Stimulated activated CD8-positive, alpha-beta memory T cell treated with anti-CD3 and anti-CD28 coated beads, Interleukin-7, amount 100 ng/mL, for 24 hours (primary cell): ENCODE measurements at places on chromosomes 6 and 20.

DNA sequence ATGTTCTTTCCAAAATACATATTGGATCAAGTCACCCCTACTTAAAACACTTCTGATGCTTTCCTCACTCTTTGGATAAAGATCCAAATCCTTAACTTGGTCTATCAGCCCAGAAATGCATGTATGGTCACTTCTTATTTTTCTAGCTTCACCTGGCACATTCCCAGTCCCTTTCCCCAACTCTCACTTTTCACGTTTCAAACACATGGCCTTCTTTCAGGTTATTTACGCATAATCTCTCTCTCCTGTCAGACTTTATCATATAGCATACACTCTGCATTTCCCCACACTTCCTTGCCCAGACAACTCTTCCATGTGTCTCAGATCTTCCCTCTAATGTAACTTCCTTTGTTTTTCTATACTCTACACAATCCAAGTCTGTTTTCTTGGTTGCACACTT lies 12.8 kb downstream of the PHIP start:
- DNase-seq, result no peak

DNA sequence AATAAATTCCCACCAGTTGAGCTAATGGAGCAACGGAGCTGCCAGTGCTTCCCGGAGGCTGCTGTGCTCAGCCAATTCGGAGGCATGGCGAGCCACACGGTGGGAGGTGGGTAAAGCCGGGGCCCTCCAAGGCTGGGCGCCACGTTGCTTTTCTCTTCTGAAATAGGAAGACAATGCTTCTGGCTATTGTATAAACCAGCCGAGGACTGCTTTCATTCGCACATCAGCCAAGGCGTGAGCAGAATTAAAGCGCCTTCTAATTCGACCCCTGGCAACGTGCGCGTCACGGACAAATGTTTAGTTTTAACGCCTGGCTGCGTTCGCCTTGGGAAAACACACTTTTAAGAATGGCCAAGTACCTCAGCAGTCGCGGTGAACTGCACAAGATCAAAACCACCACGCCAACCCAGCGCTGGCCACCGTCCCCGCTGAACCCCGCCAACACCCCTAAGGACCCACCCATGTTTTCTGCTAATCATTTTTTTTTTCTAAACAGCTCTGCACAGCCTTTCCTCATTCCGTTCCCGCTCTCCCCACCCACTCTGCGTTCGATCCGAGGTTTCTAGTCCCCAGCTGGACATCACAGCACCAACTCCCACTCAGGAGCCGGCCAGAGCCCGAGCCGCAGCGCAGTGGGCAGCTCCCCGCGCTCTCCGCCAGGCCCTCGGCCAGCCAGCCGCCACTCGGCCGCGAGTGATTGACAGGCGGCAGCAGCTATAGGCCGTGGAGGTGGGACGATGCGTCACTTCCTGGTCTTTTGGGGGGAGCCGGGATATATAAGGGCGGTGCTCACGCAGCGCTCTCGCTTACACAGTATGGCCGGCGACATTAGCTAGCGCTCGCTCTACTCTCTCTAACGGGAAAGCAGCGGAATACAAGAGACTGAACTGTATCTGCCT lies at the start of gene AMD1:
TSS of gene AMD1 (plus strand) at position 805 of the 899 bp plus-strand sequence. CDS start 321 bp downstream, outside the sequence.
- DNase-seq, result peak; percentile 87

DNA sequence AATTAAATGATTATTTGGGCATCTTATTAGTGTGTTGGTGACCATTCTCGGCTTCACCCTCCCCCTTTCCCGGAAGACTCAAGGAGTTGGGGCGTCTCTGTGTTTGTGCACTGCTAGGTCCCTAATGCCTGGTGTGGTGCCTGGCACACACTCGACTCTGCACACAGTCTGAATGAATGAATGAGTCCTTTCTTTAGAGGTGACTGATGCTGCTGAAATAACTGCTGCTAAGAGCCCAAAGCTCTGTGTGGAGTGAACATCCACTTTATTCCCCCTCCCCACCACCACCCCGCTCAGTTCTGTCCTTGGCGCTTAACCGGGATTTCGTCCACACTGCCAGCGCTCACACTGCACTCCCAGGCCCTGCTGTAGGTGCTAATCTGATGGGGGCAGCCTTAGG lies 1.2 kb upstream of the PHACTR3 start:
- DNase-seq, result no peak

DNA sequence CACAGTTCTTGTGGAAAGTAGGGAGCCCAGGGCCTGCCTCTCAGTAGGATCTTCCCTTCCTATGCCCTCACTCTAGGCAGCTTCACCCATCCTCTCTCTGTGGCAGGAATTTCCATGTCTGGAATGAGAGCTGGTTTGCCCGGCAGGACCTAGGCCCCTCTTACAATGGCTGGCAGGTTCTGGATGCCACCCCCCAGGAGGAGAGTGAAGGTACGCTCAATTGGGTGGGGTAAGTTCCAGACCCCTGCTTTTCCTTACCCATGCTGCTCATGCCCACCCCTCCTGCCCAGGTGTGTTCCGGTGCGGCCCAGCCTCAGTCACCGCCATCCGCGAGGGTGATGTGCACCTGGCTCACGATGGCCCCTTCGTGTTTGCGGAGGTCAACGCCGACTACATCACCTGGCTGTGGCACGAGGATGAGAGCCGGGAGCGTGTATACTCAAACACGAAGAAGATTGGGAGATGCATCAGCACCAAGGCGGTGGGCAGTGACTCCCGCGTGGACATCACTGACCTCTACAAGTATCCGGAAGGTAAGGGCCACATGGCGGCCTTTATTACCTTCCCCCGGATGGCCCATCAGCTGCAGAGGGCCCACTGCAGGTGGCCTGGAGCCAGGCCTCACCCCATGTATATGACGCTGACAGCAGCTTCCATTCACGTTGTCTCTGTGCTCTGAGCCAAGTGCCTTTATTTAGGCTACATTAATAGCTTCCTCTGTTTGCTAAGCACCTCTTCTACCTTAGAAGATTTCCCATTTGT lies 22.8 kb downstream of the TGM6 start:
- DNase-seq, result no peak

DNA sequence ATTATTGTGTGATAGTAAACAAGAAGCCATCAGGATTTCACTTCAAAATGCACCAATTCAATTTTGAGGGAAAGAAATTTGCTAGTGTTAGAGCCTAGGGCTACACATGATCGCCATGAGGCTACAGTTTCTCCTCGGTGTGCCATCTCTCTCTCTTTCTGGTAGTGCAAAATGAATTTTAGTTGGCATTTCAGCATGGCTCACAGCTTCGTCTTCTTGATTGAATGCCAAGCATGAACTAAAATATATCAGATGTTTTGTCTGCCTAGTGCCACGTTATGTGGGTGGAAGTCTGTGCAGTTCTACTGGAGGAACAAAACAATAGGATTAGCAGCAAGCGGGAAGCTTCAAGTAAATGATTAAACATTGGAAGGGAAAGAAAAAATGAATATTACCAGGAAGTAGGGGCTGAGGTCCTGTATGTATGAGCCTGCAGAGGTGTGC lies 6.8 kb upstream of the MRAP2 start:
- no peak for DNase-seq
